ENCODE measurements at places on chromosomes 3 and 15. TPM values are rescaled to one million over a fixed set of nuclear protein-coding genes. Genes with fewer than 3 reads are reported as not detected.

The MEGF11 gene
- total RNA-seq, result not detected

The ITGA11 gene
- 12.9 TPM for total RNA-seq

The GPR160 gene
- total RNA-seq, result 11.2 TPM

The CPN2 gene
- total RNA-seq, result not detected

The B3GALNT1 gene
- 23.7 TPM for total RNA-seq
